CMK (cell line): ENCODE measurements at places on chromosomes 5 and 9.

DNA sequence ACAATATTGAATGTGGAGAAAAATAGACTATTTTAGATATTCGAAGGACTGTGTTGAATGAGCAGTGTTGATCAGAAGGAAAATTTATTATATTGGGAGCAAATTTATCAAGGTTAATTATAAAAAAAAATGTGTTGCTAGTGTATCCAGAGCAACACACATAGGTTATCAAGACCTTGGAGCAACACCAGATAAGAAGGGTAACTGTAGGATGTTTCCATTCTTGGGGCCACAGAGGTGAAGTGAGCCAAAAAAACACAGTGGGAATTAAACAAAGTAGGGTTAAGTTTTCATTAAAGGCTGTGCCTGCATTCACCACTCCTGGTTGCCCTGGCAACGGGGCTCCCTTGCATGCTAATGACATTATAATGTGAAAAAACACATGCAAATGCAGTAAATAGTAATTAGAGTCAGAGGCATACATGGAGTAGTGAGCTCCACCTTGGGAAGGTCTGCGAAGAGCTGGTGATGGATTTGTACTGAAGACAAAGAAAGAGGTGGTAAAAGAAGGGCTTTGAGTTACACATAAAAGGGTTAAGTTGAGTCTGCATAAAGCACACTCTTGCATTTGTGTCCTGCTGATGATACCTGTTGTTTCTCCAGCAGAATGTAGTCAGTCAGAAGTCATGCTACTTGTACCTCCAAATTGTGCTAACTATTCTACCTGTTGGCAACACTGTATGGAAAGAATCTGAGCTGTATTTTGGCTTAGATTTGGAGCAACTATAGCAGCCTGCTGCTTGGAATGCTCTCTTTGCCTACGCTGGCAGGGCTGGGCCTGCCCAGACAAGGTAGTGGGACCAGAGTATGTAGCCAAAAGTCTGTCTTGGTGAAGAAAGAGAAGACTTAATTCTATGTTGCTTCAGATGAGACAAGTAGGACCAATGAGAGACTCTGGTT lies 59.6 kb downstream of the ATG10 start:
- DNase-seq: no peak

- DNase-seq: no peak
These were observed 334.5 kb downstream of the TLR4 start for GRCh38 chr9:118038713-118039112.

GRCh38 chr5:53071738-53072137 lies 37.8 kb downstream of the MOCS2 start:
- DNase-seq: no peak

- no peak for DNase-seq
These were observed 32.7 kb upstream of the TXNDC8 start for GRCh38 chr9:110370315-110370714.

DNA sequence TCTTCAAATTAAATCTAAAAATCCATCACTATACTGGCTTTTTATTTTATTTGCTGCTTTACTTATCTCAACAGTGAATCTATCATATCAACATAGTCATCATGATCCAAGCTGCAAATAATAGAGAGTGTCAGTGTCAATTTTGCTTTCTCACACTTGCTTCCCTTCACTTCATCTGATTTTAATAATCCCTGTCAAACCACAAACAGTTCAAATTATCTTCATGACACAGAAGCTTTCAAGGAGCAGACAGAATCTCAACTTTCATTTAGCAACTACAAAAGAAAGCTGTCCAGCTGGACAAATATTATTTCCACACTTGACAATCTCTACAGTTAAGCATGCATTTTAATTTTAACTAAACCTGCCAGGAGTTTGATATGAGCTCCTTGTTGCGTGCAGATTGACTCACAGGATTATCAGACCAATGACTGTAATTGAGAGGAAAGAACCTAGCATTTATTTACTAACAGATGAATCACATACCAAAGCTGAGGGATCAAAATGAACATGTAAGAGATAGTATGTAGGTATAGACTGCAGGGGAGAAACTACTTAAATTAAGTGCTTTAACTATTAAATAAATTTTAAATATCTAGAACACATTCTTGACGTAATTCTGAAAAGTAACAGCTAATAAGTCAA lies 56.0 kb downstream of the KIAA0825 start:
- DNase-seq: no peak

GRCh38 chr5:74801941-74802340 lies 34.9 kb downstream of the NSA2 start:
- DNase-seq: no peak

- DNase-seq: no peak
These were observed 34.7 kb downstream of the TMEM167A start for GRCh38 chr5:83042507-83042906.

DNA sequence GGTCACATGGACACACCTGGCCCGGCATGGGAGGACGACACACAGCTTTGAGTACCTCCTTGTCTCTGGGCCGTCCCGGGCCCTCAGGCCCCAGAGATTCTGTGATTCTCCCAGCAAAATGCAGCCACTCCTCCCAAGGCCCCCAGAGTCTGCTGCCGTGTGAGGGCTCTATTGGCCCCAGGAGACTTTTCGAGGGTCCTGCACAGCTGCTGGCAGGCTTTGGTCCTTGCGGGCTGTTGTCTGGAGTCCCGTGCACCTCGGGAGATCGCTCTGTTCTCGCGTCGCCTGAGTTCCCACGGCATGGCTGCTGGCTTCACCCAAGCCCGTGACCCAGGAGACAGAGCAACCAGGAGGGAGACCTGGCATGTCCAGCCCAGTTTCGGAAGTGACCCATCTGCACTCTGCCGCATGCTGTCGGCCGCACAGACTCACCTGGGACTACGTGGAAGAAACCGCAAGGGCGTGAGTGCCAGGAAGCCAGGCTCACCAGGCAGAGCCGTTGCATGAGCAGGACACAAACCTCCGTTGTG lies 46.8 kb upstream of the NKD2 start:
- DNase-seq: no peak

DNA sequence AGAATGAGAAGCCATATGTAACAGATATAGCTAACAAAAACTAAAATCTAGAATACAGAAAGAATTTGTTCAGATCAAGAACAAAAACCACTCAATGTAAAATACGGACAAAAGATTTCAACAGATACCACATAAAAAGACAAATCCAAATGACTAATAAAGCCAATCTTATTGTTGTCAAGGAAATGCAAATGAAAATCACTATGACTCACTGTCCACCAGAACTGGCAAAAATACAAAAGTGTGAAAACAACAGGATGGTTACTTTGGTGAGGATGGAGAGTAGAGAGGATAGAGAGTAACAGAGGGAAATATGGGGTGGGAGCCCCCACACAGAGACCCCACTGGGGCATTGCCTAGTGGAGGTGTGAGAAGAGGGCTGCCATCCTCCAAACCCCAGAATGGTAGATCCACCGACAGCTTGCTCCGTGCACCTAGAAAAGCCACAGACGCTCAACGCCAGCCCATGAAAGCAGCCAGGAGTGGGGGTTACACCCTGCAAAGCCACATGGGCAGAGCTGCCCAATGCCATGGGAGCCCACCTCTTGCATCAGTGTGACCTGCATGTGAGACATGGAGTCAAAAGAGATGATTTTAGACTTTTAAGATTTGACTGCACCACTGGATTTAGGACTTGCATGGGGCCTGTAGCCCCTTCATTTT lies 15.2 kb upstream of the RHOBTB3 start:
- no peak for DNase-seq

DNA sequence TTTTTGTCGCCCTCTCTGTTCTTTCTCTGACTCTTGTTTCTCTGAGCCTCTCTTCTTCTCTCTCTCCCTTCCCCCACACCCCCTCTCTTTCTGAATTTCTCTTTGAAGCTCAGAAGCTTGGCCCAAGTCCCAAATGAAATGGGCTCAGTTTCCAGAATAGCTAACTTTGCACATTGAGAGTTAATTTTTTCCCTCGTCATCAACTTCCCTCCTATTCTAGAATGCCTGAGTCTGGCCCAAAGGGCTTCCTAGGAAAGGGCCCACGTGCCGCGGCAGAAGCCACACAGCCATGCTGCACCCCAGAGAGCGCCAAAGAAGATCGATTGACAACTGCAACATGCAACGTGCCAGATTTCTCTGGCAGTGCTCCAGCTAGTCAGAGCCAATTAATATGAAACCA lies 588.8 kb upstream of the KLF4 start:
- no peak for DNase-seq

GRCh38 chr5:159792180-159792579 lies 124.1 kb upstream of the ADRA1B start:
- no peak for DNase-seq

DNA sequence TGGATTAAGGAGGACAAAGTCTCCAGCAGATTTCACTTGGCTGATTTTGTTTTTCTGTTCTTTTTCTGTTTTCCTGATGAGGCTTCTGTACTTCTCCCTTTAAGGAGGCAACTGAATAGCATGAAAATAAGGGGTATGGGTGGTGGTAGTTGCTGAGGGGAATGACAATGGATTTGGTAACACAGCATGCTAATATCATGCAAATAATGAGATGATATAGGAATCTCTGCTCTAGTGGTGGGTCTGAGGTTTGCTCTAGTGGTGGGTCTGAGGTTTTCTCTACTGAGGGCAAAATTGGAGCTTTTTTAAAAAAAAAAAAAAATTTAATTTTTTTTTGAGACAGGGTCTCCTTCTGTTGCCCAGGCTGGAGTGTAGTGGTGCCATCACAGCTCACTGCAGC lies 139.7 kb downstream of the C9orf152 start:
- DNase-seq: no peak

GRCh38 chr5:19229179-19229835 lies 758.7 kb downstream of the CDH18 start:
- no peak for DNase-seq

- DNase-seq: no peak
These were observed 26.9 kb downstream of the EXOC3 start for GRCh38 chr5:469752-470483.

DNA sequence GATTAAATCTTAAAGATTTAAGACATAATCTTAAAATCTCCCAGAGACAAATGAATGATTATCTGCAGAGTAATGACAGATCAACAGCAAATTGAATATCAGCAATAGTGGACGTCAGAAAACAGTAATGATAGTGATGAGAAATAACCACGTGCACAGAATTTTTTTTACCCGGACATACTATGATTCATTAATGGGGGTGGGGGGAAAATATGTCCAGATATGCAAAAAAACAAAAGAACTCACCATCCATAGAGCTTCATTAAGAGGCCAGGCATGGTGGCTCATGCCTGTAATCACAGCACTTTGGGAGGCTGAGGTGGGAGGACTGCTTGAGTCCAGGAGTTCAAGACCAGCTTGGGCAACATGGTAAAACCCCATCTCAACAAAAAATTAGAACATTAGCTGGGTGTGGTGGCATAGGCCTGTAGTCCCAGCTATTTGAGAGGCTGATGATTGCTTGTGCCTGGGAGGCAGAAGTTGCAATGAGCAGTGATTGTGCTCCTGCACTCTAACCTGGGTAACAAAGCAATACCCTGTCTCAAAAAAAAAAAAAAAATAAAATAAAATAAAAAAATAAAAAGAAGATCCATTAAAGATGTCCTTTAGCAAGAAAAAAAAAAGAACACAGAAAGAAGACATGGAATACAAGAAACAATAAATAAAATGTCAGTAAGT lies 30.9 kb upstream of the SHOC1 start:
- no peak for DNase-seq

DNA sequence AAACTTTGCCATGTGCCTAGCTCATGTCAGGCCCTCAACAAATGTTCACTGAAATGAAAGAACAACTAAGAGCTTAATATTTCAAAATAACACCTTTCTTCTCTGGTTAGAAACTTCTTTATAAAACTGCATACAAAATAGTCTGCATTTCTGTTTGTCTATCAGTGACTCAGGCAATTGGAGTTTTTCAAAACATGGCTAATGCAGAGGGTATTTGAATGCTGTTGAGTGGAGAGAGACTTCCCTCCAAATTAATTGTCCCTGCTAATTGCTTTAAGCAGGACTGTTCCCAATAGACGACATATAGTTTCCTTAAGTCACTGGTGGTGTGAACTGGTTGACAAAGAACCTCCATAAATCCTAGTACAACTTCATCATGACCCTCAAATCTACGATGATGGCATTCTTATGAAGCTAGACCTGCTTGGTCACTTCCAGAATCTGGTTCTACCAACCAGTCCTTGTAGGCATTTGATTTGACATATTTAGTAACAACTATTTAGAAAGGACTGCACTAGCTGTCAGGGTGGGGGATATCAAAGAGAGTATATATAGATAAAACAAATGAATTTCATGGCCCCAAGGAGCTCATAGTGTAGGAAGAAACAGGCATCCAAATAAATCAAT lies 84.5 kb downstream of the PRLR start:
- no peak for DNase-seq

DNA sequence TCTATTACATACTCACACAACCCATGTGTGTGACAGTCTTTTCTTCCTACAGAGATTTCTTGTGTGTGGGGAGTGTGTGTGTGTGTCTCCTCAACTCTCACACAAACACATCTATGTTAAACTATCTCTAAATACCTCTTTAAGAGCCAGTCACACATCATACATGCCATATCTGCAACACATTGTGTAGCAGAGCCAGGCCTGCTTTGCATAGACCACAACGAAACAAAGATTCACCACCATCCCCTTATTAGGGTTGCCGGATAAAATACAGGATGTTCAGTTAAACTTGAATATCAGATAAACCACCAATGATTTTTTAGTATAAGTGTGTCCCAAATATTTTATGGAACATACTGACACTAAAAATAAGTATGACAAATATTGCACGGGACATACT lies 2.3 kb downstream of the FAM170A start:
- no peak for DNase-seq

DNA sequence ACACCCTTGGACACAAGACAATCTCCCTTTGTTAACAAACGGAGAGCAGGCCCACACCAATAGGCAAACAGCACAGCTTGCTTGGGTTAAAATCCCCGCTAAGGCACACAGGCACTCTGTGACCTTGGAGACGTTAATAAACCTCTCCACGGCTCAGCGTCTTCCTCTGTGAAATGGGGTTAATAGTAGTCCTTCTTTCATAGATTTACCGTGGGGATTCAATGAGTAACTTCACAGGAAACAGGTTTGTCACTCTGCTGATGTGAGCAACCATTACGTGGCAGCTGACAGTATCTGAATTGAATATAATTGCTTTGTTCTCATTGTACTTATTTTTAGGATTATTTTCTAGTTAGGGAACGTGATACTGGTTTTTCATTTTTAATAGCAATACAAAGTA lies 65.2 kb upstream of the ADRA1B start:
- no peak for DNase-seq

- DNase-seq: no peak
These were observed 75.5 kb upstream of the PRRC1 start for GRCh38 chr5:127441799-127442484.

GRCh38 chr5:57429513-57430120 lies 53.0 kb downstream of the ACTBL2 start:
- DNase-seq: no peak

DNA sequence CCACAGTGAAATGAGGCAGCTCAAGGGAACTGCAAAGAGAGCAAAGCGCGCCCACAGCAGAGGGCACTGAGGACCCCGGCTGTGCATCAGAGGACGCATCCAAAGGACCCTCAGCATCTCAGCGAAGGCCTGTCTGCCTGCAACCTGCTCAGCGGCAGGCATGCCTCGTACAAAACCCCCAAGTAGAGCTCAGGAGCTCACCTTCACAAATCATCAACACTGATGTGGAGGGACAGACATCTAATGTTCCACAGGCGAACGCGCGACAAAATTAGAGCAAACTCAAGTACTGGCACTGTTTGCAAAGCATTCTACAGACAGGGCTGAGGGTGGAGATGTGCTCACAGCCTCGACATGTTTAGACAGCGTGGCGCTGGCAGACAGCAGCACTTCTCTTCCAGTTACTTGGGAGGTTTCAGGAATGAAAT lies 81.0 kb downstream of the DCP2 start:
- no peak for DNase-seq

- DNase-seq: no peak
These were observed 110.6 kb downstream of the HTR4 start for GRCh38 chr5:148543727-148544126.
